ENCODE measurements at places on chromosomes 2 and 18.

- no peak for DNase-seq
Observed at GRCh38 chr2:58056192-58056916, 9.7 kb downstream of the VRK2 start.

- DNase-seq: no peak
Observed at GRCh38 chr2:207772081-207772843, 2.6 kb upstream of the FZD5 start.

DNA sequence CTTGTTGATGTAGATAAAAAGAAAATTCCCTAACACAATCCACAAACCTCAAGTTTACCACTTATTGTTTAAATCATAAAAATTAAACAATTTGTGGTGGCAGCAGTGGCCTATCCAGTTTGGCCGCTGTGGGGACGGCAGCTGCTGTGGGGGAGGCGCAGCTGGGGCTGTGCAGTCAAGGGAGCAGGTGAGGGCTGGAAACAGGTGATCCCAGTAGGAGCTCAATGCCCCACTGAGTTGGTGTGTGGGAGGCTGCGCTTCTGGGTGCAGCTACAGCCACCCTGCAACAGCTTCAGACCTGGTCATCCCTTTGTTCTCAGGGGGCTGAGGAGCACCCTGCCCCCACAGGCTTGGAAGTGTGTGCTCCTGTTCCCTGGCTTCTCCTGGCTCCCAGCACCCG, 266.0 kb upstream of the FSIP2 start:
- no peak for DNase-seq

GRCh38 chr2:112881217-112881985, 29.6 kb upstream of the IL37 start:
- DNase-seq: peak; percentile 16

GRCh38 chr2:102117472-102117858, 25.1 kb upstream of the IL1R1 start:
- no peak for DNase-seq

DNA sequence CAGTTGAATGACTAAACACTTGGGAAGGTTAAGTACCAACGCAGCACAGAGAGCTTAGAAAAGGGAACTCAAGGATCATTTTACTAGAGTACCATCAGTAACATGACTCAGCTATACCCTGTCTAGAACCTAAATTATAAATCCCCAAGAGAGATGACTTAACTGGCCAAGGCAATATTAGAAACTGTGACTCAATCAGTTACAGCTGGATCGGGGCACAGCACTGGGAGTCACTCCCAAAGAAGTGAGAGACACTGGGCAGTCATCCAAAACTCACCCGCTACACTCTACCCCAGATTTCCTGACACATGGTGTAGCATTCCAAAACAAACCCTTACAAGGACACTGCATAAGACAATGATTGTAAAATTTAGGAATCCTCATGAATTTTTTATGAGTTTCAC, 17.7 kb downstream of the IWS1 start:
- DNase-seq: peak; percentile 66

- DNase-seq: no peak
Observed at GRCh38 chr2:122391726-122392125, 636.3 kb downstream of the TSN start.

DNA sequence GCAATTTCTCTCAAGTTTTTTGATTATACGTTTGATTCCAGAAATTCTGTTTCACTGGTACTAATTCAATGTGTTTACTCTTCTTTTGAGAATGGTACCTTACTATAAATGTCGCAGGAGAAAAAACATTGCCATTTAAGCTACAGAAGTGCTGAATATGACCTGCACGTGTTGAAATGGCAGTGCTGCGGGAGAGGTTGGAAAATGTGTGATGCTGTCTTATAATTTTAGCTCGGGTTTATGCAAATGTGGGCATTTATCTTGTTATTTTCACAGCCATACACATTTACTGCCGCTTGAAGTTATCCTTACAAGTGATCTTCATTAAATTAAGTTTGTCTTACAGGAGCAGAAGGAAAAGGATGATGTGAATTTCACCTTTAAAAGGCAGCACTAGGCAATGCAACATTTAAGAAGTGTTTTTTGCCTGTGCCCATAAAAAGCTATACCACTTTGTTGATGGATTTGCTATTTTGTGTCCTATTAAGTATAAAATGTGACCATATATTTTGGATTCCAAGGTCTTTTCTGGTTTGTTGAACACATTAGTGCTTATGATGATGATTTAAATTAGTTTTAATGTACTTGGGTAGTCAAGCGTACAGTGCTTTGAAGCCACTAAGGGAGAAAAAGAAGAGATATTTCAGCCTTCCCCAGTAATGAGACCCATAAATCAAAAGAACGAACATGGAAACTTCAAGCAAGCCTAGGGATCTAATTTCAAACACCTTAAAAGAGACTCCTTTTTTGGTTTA, 112.1 kb downstream of the LTBP1 start:
- no peak for DNase-seq

- no peak for DNase-seq
Observed at GRCh38 chr2:57876313-57876712, 170.3 kb upstream of the VRK2 start.

- no peak for DNase-seq
Observed at GRCh38 chr18:51182824-51183223, 14.7 kb downstream of the MEX3C start.

DNA sequence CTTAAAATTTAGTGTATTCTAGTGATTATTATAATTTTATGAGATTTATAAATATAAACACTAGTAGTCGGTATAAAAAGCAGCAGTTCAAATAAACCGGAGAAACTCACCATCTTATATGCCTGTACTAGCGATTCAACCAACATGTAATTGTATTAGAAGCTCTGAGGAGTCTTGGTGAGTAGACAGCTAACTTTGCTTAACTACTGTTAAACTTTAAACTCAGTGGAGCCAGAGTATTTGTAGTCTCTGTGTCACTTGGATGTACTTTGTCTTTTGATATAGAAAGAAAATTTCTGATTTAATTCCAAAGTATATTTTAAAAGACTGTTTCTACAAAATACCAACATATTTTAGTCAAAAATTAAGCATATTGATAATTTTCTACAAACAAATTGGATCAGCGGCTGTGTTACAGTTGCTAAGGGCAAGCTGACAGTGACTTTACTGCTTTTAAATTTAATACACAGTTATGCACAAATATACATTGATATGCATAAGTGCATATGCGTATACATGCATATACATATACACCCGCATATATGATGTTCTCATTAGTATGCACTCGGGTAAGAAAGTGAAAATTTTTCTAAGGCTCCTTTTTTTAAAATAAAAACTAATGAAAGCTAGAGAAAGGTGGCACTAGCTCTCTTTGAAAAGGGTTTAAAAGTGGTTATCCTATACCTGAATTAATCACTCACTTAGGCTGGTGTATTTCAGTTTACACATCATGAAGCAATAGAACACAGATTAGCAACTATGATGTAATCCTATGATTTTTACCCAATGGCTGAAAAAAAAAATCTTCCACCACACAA, 374.5 kb downstream of the NCKAP5 start:
- DNase-seq: no peak

Measured in HCT116 (cell line).